Occipital lobe (tissue), 3 donors: ENCODE measurements at places on chromosomes 6 and 20. TPM values are rescaled to one million over a fixed set of nuclear protein-coding genes. Genes with fewer than 3 reads are reported as not detected.

Gene PPP1R16B
- 12.9 TPM for total RNA-seq

Gene ARHGAP18
- 8.6 TPM for total RNA-seq

Gene DACT2
- total RNA-seq: 0.62 TPM

Gene PAK5
- 55.7 TPM for total RNA-seq

Gene BPIFB4
- total RNA-seq: not detected

Gene GGT7
- total RNA-seq: 19.0 TPM

Gene HMGCLL1
- 70.0 TPM for total RNA-seq

Gene AIF1
- 4.1 TPM for total RNA-seq

Gene CAGE1
- total RNA-seq: under 0.01 TPM

Gene PDE10A
- 62.7 TPM for total RNA-seq

Gene DEFB124
- total RNA-seq: not detected

Gene ACTL10
- total RNA-seq: 1.1 TPM

Gene BPI
- not detected for total RNA-seq

Gene GPR6
- total RNA-seq: not detected

Gene IL17A
- total RNA-seq: not detected

Gene CCM2L
- 2.0 TPM for total RNA-seq

Gene PHACTR3
- total RNA-seq: 42.1 TPM

Gene HLA-DRB5
- not detected for total RNA-seq

Gene PRR18
- total RNA-seq: 0.47 TPM

Gene ADAM33
- total RNA-seq: 3.6 TPM

Gene XKR7
- 12.6 TPM for total RNA-seq

Gene CRYBG1
- 0.31 TPM for total RNA-seq

Gene BEND6
- 27.1 TPM for total RNA-seq

Gene GABRR2
- total RNA-seq: 0.16 TPM

Gene ANGPT4
- not detected for total RNA-seq

Gene ZNF391
- total RNA-seq: 3.7 TPM

Gene SIRPB2
- 0.62 TPM for total RNA-seq

Gene C6orf163
- total RNA-seq: 8.3 TPM

Gene PMEPA1
- total RNA-seq: 8.3 TPM

Gene SASH1
- total RNA-seq: 25.4 TPM

Gene MTRF1L
- total RNA-seq: 16.8 TPM

Gene WFDC10B
- total RNA-seq: not detected

Gene MOG
- total RNA-seq: not detected

Gene BFSP1
- total RNA-seq: 0.31 TPM

Gene PARD6B
- 17.5 TPM for total RNA-seq

Gene SMLR1
- not detected for total RNA-seq
